ENCODE measurements at places on chromosomes 13 and 19.

DNA sequence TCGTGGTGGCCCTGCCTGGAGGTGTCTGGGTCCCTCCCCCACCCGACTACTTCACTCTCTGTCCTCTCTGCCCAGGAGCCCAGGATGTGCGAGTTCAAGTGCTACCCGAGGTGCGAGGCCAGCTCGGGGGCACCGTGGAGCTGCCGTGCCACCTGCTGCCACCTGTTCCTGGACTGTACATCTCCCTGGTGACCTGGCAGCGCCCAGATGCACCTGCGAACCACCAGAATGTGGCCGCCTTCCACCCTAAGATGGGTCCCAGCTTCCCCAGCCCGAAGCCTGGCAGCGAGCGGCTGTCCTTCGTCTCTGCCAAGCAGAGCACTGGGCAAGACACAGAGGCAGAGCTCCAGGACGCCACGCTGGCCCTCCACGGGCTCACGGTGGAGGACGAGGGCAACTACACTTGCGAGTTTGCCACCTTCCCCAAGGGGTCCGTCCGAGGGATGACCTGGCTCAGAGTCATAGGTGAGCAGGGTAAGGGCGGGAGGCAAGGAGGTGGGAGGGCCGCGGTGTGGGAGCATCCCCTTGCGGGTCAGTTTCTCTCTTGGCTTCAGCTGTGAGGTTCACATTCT, 19.2 kb downstream of the NECTIN2 start:
- DNase-seq, result no peak

DNA sequence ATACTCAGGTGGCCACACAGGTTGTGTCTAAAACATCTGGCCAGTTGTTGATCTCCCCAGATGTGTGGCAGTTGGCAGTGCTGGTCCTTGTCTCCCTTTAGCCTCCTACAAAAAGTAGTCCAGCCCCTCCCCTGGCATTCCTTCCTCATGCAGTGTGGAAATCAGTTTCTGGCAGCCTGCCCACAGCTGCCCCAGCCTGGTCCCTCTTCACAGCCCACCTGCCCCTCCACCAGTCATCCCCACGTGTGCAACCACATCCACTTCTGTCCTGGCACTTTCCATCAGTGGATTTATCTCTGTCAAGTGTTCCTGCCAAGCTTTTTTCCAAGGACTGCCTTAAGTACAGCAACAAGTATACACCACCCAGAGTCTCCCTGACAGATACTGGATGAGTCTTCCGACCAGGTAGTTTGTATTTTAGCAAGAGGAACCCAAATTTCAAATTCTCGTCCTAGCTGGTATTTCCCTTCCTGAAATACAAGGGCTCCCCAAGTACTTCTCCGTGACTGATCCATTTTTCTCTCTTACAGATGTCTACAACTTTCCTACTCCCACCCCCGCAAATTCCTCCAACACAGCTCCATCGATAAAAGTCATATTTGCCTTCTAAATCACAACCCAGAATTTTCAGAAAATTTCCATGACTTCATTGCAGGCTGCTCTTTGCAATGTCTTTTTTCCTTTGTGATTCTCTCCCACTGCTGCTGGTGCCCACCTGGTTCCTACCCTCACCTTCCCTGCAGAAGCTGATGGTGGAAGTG, 313.5 kb downstream of the FOXO1 start:
- no peak for DNase-seq

GRCh38 chr19:582497-583197, 7.0 kb upstream of the HCN2 start:
- DNase-seq, result no peak

- no peak for DNase-seq
These were observed 694 bp upstream of the ZIC5 start for GRCh38 chr13:99972190-99972731.

DNA sequence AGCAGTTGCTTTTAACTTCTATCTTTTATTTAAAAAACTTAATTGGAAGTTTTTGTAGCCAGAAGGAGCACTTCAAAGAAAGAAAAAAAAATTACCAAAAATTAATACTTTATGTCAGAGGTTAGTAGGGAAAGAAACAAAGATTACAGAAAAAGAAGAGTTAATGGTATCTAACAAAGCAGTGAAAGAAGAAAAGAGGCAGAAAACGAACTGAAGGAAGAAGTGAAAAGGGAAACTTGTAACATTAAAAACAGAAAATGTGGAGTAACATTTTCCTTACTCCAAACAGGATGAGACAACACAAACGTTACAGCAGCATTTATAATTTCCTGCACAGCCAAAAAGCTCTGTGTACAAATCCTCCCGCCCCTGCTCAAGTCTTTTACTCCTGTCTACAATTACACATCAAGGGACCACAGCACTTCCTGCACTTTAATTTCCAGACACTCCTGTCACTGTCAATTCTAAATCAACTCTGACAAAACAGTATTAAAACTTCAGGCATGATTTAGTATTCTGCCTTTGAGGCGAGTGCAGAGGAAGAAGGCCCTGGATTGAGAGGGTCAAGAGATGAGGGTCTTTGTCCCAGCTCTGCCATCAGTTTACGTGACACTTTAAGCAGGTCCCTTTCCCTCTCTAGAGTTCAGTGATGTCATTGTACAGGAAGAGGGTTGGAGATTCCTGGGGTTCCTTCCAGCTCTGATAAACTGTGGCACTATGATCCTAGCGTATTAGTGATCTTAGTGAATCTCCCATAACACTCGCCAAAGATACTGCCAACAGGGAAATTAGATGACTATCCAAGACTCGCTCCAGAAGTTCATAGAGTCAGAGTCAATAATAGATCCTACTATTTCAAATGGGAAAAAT, 53.2 kb upstream of the LSM14A start:
- no peak for DNase-seq

DNA sequence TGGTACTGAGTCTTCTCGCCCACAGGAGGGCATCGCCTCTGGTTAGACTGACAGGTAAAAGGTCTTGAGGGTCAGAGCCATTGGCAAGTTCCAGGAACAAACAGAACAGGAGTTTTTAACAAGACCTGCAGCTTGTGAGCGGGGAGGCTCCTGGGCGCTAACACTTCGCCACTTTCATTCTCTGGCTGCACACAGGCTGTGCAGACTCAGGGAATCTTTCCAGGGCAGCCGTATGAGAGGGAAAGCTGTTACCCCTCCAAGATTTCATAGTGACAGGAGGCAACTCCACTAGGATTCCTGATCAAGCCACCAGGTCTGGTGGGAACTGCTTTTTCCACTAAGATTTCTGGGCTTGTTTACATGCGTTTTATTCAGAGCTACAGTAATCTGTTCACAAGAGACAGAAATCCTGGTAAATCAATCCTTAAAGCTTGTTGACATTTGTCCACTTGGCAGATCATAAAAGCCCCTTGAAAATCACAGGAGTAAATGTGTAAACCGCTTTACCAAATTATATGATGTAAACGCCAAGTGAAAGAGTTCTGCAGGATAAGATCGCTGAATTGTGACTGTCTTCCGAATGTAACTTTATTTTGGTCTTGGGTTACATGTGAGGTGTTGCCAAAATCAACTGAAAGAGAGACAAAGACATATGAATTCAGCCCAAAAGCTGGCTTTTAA, 190.6 kb downstream of the MZT1 start:
- DNase-seq, result no peak

GRCh38 chr19:48290771-48291488, 21.0 kb downstream of the ZNF114 start:
- peak; percentile 33 for DNase-seq

DNA sequence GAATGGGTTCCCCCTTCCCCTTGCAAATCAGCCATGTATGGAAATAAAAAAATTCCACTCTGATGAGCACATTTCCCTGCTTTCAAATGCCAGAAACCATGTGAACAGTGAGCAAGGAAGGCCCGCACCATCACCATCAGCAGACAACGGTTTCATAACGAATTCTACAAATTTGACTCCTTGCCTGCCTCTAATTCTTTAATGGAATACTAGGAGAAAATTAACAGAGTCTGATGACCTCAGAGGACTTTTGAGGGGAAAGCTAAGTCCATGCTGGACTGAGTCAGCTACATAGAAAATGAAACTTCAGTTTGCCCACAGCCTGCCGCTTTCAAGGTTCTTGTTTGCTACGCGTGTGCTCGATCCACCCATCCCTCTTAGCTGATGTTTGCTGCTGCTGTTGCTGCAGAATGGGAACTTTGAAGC, 46.7 kb upstream of the KL start:
- no peak for DNase-seq

DNA sequence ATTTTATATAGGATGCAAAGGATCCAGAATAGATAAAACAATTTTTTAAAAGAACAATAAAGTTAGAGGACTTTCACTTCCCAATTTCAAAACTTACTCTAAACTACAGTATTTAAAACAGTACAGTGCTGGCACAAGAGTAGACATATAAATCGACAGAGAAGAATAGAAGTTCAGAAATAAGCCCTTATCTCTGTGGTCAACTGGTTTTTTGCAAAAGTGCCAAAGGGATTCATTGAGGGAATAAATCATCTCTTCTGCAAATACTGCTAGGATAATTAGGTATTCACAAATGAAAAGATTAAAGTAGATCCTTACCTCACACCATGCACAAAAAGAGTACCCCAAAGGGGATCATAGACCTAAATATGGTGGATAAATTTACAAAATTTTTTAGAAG, 431.0 kb upstream of the HTR2A start:
- no peak for DNase-seq

- DNase-seq, result no peak
These were observed 11.0 kb downstream of the PAF1 start for GRCh38 chr19:39379865-39380396.
